Hematopoietic multipotent progenitor cell treated with erythropoietin and hydrocortisone succinate and interleukin-3 and kit ligand, for 4 days (in vitro differentiated cells): ENCODE measurements at places on chromosomes 13 and 19.

GRCh38 chr13:95784161-95784899 is 107.4 kb downstream of the DNAJC3 start:
- DNase-seq = no peak

- peak; percentile 66 for DNase-seq
Measured at GRCh38 chr13:70623239-70623638, 515.0 kb upstream of the KLHL1 start.

GRCh38 chr19:42252365-42253244 is 2.3 kb downstream of the ERF start:
- DNase-seq = peak; percentile 54

GRCh38 chr13:36395280-36395679 is 37.0 kb upstream of the CCNA1 start:
- DNase-seq = peak; percentile 79

- no peak for DNase-seq
Measured at GRCh38 chr13:113740286-113740556, 18.8 kb upstream of the TMEM255B start.

DNA sequence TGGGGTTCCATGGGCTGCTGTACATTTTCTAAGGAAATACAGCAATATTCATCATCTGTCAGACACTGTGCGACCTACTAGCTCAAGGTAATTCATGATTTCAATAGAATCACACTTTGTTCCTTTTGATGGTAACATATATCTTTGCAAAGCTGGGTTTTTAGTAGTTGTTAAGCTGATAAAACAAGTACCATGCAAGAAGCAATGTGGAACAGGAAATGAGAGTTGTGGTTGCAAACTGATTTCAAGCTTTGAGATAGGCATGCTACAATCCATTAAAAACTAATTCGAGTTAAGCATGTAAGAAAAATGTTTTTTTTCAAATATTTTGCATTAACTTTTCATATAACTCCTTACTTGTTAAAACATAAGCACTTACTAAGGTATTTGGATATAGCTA is 6.8 kb upstream of the MBNL2 start:
- peak; percentile 61 for DNase-seq

- peak; percentile 27 for DNase-seq
Measured at GRCh38 chr13:25966086-25966485, 85.7 kb downstream of the SHISA2 start.

DNA sequence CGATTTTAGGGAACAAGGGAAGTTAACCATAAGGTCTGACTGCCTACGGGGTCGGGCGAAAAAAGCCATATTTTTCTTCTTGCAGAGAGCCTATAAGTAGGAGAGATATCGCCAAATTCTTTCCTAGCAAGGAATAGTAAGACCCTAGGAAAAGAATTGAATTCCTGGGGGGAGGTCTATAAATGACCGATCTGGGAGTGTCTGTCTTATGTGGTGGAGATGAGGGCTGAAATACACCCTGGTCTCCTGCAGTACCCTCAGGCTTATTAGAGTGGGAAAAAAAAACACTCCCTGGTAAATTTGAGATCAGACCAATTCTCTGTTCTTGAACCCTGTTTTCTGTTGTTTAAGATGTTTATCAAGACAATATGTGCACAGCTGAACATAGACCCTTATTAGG is 447.5 kb upstream of the ATXN8OS start:
- no peak for DNase-seq

GRCh38 chr19:32519023-32519422 is 62.0 kb upstream of the PDCD5 start:
- DNase-seq = peak; percentile 46

DNA sequence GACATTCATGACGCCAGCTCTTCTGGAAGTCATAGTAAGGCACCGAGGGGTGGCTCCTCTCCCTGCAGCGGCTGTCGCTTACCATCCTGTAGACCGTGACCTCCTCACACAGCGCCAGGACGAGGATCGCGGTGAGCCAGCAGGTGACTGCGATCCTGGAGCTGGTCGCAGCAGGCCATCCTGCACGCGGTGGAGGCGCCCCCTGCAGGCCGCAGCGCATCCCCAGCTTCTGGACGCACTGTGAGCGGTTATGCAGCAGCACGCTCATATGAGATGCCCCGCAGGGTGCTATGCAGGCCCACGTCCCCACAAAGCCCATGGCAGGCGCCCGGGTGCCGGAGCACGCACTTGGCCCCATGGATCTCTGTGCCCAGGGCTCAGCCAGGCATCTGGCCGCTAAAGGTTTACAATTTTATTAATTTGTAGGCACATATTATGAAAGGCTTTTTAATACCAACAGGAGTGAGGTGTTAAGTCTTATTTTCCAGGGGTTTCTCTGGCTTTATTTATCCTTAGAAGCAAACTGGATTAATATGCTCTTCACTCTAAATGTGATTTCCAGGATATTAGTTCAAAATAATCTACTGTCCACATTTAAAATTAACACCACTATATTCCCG is 35.6 kb upstream of the PSPC1 start:
- peak; percentile 53 for DNase-seq

DNA sequence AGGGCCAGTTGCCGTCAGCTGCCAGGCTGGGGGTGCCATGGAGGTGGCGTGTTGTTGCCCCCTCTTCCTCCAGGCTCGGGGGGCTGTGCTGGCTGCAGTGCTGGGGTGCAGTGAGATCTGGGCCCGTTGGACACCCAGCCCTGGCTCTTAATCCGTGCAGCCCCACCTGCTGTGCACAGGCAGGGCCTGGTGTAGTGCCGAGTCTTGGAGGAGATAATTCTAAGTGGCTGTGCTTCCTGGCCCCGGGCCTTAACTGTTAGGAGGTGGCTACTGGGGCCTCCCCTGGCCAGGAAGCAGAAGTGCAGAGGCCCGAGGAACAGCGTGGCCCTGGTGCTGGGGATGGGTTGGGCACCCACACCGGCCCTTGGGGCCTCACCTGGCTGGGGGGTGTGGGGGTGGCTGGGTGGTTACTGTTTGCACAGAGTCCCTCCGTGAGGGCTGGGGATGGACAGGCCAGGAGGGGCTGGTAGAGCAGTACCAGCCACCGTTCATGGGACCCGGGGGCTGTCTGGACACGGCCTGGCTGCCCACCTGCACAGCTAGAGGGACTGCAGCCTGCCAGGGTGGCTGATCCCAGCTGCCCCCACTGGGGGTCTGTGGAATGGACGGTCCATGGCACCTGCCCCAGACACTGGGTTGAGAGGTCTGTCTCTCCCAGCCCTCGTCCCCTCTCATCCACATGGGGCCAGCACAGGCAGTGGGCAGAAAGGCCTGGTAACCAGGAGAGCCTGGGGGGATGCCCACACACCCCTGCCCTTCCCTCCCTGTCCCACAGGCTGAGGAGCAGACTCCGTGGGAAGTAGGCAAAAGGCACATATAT is 3.3 kb downstream of the GPX4 start:
- peak; percentile 82 for DNase-seq

DNA sequence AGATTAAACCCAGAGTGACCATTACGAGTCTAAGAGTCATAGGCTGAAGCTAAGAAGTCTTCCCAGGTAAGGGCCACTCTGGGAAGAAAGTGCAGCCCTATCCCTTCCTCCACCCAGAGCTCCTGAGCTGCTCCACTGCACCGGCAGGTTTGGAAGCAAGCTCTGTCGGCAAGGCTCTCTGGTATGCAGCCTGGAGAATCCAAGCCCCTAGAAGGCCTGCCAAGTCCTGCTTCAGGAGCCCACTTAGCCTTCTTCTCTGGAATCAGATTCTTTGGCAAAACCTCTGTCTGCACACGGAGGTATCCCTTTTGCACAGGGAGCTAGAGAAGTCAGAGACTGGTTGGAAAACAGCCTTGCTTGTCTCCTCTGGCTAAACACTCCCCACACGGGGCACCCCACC is 58.5 kb downstream of the CEBPG start:
- no peak for DNase-seq

- peak; percentile 68 for DNase-seq
Measured at GRCh38 chr13:109145631-109146030, 516.2 kb downstream of the MYO16 start.

GRCh38 chr13:109667056-109667455 is 119.3 kb downstream of the IRS2 start:
- no peak for DNase-seq

GRCh38 chr13:50714891-50715290 is 128.6 kb downstream of the DLEU7 start:
- no peak for DNase-seq

DNA sequence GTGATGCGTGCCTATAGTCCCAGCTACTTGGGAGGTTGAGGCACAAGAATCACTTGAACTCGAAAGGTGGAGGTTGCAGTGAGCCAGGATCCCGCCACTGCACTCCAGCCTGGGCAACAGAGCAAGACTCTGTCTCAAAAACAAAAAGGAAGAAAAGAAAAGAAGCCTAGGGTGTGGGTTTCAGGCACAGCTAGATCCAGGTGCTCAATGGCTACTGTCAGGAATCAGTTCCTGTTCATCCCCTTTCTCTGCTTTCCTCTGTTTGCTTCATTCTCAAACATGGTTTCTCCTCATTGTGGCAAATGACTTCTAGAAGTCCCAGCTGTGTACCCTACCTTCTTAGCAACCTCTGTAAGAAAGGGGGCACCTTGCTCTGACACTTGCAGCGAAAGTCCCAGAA is 5.9 kb downstream of the CBLC start:
- no peak for DNase-seq

DNA sequence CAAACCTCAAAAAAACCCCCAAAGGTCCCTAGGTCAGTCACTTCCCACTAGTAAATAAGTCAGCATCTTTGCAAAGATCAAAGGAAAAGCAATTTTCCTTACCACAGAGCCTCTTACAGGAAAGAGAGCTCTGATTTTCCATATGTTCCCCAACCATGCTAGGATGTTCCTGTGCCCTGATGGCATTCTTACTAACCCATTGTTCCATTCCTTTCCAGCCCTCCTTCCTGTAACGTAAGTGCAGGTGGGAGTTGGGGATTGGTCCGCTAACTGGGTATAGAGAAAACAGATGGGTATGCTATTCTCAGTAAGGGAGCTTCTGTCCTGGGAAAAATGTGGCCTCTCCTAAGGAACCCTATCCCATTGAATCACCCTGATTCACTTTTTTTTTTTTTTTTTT is 14.3 kb downstream of the DPRX start:
- no peak for DNase-seq

GRCh38 chr19:1238369-1239303 is 831 bp upstream of the CBARP start:
- DNase-seq = no peak

DNA sequence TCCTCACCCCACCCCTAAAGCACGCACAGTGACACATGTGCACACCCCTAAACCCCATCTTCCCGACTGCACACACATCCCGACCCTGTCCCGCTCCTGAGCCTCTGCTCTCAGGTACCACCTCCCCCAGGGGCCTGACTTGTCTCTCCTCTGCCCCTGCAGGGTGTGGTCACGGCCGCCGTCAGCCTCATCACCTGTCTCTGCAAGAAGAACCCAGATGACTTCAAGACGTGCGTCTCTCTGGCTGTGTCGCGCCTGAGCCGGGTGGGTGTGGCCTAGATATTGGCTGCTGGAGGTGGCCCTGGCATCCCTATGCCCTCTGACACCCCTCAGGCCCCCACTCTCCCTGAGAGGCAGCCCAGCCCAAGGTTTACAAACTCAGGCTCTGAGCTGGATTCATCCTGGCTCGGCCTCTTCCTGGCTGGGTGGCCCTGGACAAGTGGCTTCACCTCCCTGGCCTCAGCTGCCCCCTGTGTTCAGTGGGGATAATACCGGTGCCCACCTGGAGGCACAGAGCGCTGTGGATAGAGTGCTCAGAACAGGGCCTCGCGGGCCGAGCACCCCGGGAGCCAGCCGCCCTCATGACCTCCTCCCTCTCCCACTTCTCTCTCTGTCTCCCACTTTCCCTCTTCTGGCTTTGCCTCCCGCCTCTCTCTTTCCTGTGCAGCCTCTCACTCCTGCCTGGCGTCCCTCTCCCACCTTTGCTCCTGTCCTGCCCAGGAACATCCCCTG is 20.1 kb downstream of the FUZ start:
- DNase-seq = no peak

DNA sequence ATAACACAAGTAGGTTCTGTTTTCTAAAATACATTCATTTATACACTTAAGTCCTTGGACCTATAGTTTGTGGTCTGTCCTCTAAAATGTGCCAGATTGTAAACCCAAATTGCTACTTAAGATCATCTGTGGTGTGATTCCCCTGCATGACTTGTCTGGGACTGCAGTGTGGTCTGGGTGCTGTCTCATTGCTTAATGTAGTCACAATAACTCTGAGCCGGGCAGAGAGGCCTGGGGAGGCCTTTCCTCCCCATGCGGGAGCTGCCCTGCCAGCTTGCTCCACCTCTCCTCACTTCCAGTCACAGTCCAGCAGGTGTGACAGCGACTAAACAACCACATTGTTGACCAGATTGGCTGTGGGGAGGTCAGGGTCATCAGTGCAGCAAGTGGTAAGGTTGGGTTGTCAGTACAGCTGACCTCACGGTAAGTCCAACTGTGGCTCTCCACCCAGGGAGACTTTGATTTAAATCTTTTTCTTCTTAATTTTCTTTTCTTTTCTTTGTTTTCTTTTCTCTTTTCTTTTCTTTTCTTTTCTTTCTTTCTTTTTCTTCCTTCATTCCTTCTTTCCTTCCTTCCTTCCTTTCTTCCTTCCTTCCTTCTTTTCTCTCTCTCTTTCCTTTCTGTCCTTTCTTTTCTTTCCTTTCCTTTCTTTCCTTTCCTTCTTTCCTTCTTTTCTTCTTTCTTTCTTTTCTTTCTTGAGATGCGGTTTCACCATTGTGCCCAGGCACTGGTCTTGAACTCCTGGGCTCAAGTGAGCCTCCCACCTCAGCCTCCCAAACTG is 4.4 kb upstream of the TUBA3C start:
- DNase-seq = no peak

GRCh38 chr19:48169578-48169938 is 586 bp downstream of the LIG1 start:
- peak; percentile 85 for DNase-seq

DNA sequence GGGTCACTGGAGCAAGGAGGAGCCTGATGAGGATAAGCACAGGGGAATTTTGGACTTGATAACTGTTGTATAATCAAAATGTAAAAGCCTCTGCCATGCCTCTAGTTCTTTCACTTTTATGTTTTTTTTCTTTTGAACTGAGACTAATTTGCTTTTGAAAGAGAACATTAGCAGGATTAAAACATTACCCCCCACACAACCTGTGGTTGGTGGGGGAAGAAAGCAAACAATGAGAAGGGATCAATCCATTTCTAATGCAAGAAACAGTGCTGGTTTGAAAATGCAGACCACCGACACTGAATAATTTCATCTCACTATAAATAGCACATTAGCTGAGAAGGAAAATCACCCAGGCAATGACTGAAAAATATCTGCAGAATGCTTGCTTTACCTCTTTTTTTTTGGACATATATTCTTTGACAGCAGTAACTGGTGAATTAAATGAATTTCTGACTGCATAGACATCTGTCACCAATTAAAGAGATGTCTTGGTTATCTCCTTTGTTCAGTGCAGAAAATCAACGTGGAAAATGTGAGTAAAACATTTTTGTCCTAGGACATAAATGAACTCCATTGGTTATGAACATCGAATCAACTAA is 48.6 kb upstream of the TRPC4 start:
- DNase-seq = no peak
